ENCODE measurements at places on chromosomes 3 and 15.

GRCh38 chr3:160754371-160754854, 1.6 kb upstream of the PPM1L start:
- DNase-seq: peak; percentile 18

GRCh38 chr3:22732641-22733040, 470.5 kb upstream of the UBE2E2 start:
- DNase-seq: no peak

DNA sequence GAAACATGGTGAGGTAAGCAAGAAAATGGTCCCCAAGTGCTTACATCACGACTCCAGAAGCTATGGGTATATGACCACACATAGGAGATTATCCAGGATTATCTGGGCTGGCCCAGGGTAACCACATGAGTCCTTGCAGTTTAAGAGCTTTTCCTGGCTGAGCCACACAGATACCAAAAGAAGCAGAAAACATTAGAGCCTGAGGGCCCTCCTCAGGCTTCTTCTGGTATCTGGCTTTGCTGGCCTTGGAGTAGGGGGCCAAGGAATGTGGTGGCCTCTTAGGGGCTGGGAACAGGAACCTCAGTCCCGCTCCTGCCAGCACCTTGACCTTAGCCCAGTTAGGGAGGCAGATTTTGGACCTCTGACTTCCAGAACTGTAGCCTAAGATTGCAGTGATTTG, 259.1 kb downstream of the KCNMB2 start:
- DNase-seq: no peak

DNA sequence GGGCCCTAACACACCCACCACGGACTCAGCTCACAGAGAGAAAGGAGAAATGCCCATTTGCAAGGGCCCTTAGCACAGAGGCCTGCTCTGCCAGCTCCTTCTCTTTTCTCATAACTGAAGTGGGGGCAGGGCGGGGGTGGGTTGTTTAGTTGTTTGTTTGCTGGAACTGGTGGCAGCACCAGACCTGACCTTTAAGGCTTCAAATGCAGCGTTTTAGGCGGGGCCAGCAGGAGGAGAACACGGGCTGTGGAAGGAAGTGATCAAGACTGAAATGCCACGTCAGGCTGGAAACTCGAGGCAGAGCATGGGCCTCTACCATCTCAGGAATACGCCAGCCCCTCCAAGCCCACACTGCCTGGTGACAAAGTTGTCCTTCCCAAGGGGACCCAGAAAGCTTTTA, 9.3 kb downstream of the CACNA2D2 start:
- no peak for DNase-seq

GRCh38 chr3:192372616-192373015, 354.7 kb downstream of the FGF12 start:
- DNase-seq: no peak

DNA sequence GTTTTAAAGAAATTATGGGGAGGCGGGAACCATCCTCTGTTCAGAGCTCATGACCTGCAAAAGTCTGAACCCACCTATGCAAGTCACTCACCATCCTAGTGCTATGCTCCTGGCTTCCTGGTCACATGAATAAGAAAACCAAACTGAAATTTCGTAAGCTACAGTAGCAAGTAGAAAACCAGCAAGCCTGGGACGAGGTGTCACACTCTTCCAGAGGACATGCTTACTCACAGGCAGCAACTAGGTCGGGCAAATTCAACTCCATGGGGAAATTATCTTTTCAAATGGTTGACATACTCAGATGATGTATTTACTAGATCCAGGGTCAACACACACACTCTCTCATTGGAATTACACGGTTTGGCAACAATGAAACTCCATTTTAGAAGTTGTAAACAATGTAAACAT, 31.3 kb downstream of the LDHAL6B start:
- DNase-seq: no peak

- peak; percentile 43 for DNase-seq
Observed at GRCh38 chr15:75732809-75733451, 20.3 kb upstream of the CSPG4 start.

- DNase-seq: no peak
Observed at GRCh38 chr3:150331978-150332568, 76.0 kb upstream of the TSC22D2 start.

DNA sequence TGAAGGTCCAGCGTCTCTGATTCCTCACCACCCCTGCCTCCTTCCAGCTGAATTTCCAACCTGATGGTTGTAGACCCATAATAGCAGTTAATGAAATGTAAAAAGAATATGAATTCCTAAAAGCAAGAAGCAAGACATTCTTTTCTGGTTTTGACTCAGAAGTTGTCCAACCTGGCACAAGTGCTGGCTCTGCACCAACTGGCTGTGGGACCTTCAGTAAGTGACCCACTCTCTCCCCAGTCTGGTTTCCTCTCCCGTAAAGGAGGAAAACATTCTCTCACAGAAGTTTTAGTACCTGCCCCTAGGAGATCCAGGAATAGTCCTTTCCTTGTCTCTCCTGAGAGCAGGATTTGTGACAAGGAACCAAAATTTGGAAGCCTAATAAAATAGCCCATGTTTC, 236.9 kb upstream of the TRIM42 start:
- no peak for DNase-seq

DNA sequence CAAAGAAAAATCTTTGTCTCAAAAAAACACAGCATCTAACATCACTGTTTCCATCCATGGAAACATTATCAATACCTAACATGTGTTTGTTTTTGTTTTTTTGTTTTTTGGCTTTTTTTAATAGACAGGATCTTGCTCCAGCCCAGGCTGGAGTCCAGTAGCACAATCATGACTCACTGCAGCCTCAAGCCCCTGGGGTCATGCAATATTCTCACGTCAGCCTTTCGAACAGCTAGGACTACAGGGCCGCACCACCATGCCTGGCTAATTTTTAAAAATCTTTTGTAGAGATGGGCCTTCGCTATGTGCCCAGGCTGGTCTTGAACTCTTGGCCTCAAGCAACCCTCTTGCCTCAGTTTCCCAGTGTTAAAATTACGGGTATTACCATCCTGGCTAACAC, 52.8 kb downstream of the RAF1 start:
- DNase-seq: no peak

GRCh38 chr3:50126287-50127211, 28.6 kb upstream of the SEMA3F start:
- DNase-seq: no peak

GRCh38 chr3:108223928-108224327, 1.7 kb upstream of the IFT57 start:
- DNase-seq: no peak

- DNase-seq: no peak
Observed at GRCh38 chr3:86989611-86990010, 1.3 kb downstream of the VGLL3 start.

DNA sequence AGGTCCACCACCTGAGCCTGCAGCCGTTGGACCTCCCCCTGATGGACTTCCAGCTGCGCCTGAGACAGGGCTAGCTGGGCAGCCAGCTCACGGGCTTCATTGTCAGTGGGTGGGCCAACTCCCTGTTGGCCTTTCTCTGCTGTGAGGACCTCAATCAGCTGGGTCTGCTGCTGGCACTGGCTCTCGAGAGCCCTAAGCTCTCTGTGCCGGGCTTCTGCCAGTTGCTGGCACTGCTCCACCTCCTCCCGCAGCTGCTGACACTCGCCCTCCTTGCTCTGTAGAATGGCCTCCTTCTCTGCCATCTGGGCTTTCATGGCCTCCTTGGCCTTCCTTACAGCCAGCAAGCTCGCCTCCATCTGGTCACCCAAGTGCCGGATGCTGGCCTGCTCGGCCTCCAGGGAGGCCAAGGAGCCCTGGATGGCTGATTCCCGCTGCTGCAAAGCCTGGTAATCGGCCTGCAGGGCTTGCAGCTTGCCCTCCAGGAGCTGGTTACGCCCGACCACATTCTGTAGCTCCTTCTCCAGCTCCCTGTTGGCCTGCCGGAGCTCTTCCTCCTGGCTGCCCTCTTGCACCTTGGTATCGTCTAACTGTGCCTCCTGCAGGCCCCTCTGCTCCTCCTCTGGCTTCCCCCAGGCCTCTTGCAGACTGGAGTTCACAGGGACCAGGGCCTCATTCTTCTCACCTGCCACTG, 23.8 kb downstream of the CXCR6 start:
- DNase-seq: no peak

GRCh38 chr3:39101022-39101689, 6.3 kb downstream of the GORASP1 start:
- peak; percentile 2 for DNase-seq

DNA sequence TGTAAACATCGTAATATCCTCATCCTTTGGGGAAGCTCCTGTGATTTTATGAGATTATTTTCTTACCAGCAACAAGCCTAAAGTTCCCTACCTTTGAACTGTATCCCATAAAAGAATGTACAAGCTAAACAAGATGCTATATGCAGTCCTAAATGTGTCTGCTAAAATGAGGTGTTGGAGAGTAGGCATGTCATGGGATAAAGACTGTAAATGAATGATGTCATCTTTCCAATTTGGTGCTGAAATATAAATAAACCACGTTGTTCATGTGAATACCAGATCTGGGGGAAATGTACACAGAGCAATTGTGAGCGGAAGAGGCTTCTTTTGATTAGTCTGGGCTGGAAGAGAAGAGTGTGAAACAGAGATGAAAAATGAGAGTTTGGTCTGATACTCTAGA, 214.9 kb upstream of the WNT5A start:
- no peak for DNase-seq

DNA sequence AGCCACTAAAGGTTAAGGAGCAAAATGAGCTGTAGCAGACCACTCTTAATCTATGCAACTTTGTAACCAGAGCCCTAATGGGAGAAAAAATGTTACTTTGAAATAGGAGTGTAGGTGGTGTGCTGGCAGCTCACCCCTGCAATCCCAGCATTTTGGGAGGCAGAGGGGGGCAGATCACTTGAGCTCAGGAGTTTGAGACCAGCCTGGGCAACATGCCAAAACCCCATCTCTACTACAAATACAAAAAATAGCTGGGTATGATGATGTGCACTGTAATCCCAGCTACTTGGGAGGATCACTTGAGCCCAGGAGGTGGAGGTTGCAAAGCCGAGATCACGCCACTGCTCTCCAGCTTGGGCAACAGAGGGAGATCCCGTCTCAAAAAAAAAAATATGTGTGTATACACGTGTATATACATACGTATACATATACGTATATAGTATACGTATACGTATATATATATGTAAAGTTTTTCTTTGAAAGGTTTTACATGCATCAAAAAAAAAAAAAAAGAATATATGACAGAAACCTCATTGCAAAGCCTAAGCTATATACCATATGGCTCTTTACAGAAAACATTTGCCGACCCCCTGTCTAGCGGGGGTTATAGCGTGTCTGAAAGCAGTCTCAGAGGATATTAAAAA, 15.7 kb downstream of the CAPN7 start:
- DNase-seq: no peak

- DNase-seq: no peak
Observed at GRCh38 chr3:49461443-49462171, 8.5 kb upstream of the DAG1 start.

DNA sequence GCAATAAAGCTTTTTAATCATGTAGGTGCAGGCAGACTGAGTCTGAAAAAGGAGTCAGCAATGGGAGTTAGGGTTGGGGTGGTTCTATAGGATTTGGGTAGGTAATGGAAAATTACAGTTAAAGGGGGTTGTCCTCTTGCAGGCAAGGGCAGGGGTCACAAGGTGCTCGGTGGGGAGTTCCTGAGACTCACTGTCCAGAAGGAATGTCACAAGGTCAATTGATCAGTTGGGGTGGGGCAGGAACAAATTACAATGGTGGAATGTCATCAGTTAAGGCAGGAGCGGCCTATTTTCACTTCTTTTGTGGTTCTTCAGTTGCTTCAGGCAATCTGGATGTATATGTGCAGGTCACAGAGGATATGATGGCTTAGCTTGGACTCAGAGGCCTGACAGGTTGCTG, 13.9 kb downstream of the CCR5AS start:
- no peak for DNase-seq

DNA sequence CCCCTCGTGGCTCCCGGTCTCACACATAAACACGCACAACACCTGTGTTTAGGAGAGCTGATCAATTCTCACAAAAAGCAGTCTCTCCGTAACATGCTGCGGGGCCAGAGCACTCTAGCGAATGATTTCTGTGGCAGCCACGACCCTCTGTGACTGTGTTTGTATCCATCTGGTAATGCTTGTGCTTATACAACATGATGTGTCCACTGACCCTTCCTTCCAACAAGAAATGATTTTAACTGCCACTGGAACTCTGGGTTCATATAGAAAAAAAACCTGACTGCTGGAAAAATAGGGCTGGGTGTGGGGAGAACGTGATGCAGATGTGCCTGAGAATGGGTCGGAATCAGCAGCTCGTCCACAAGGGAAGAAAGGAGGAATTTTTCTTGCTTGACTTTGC, 410.2 kb downstream of the GAP43 start:
- no peak for DNase-seq

DNA sequence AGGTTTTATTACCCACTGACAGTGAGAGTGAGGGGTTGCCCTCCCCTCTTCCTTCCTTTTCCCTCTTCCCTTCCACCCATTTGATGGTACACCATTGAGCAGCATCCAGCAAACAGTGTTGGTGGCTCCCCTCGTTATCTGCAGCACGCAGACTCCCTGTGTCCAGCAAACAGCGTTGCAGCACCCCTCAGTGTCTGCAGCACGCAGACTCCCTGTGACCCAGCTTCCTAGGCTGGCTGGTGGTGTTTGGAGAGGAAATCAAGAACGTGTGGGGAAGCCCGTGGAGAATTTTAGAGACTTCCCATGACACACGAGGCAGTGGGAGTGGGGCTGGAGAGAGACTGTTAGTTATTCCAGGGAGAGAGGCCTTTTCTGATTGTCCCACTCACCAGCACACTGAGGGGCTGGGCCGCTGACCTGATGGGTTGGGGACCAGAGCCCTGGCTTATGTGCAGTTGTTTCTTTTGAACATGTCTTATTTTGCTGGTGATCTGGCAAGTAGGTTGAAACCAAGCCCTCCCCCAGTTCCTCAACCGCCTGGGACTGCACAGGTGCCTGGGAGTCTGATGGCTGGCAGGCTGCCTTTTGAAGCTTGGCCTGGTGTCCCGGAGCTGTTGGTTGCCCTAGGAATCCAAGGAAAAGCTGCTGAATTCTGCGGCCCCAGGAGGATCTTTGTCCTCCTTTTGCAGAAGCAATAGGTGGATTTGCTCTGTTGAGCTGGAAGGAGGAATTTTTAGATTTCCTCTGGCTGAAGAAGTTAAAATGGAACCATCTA, 19.0 kb downstream of the APBA2 start:
- DNase-seq: no peak

DNA sequence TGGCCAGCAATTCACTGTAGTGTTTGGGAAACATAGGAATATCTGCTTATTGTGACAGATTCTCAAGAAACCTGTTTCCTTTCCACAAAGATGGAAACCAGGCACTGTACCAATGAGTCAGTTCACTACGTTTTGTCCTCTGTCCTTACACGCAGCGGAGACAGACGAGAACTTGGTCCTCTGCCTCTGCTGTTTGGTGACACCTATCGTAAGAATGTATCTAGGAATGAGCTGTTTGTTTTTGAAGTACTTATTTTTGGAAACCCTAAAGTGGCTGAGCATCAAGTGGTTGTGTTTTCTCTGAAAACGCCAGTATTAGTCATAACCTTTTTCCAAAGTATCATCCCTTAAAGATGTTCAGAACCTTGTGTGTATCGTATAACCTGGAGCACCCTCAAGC, 93.0 kb downstream of the PGPEP1L start:
- DNase-seq: peak; percentile 14

Measured in T1000 (cell line).